Stimulated activated CD4-positive, alpha-beta T cell treated with anti-CD3 and anti-CD28 coated beads, Interleukin-2, amount 100 ng/mL, for 24 hours (primary cell): ENCODE measurements at places on chromosomes 1 and 21.

DNA sequence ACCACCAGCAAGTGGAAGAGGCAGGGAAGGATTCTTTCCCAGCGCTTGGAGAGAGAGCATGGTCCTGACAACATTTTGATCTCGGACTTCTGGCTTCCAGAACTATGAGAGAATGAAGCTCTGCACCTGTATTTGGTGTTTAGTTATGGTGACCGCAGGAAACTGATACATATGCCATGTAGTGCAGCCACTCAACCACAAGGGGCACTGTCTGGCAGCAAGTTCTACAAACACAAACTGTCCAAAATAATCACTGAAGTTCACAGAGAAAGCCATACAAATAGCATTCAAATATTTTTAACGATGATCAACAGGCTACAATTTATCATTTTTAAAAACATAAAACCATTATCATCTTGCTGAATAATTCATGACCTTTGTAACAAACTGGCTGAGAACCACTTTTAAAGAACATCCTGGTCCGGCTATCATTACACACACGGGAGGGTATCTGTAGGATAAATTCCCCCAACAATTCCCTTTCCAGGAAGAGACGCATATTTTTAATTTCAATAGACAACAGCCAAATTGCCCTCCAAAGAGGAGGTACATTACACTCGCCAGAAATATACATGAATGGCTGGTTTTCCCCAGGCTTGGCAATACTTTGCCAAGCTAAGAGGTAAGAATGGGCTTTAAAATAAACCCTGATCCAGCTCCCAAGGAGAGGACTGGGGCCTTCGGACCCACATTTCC is 9.2 kb upstream of the CBR3 start:
- peak; percentile 64 for DNase-seq

- DNase-seq: no peak
Measured at GRCh38 chr1:205396967-205397616, 24.8 kb downstream of the LEMD1 start.

DNA sequence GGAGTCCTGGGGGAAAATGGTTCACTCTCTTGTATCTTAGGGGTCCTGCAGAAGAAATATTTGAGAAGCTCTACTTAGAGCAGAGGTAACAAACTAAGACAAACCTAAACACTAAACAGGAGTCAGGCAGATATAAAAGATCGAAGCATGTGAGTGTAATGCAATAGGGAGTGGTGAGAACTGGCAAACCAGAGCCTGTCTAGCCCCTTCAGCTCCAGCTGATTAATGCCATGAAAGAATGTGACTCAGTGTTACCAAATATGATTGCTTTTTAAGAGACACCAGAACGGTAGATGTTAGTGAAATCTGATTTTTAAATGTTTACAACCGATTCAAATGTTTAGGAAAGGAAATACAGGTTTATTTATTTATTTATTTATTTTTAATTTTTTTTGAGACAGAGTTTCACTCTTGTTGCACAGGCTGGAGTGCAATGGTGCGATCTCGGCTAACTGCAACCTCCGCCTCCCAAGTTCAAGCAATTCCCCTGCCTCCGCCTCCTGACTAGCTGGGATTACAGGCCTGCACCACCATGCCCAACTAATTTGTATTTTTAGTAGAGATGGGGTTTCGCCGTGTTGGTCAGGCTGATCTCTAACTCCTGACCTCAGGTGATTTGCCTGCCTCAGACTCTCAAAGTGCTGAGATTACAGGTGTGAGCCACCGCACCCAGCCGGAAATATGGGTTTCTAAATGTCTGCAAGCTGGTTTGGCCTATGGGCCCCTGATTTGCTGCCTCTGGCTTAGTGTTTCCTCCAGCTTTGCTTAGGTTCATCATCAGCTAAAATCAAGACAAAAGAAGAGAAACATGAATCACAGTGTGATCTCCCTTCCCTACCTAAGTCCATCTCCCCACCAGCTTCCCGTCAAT is 12.2 kb downstream of the TXNIP start:
- no peak for DNase-seq

DNA sequence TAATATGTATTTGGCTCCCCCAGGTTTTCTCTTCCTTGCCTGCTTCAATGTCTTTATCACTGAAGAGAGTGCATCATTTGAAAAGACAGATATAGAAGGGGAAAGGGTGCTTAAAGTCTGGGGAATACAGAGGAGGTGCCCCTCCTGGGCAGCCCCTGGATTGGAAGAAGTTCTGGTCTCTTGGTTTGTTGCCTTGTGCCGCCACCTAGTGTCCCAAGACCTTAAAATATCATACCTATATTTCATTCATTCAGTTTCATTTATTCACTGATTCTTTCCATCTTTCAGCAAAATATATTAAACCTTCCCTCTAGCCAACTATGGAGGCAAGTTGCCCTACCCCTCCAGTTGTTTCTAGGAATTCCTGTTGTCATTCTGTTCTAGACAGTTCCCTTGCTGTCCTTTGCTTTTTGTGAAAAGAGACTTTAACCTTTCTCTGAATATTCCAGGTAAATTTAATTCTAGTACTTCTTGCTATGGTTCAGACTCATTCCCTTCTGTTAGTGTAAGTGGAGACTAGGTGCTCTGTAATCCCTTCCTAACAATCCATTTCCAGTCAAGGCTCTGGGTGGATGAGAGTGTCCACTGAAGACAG is 56.1 kb downstream of the MEF2D start:
- DNase-seq: peak; percentile 53

DNA sequence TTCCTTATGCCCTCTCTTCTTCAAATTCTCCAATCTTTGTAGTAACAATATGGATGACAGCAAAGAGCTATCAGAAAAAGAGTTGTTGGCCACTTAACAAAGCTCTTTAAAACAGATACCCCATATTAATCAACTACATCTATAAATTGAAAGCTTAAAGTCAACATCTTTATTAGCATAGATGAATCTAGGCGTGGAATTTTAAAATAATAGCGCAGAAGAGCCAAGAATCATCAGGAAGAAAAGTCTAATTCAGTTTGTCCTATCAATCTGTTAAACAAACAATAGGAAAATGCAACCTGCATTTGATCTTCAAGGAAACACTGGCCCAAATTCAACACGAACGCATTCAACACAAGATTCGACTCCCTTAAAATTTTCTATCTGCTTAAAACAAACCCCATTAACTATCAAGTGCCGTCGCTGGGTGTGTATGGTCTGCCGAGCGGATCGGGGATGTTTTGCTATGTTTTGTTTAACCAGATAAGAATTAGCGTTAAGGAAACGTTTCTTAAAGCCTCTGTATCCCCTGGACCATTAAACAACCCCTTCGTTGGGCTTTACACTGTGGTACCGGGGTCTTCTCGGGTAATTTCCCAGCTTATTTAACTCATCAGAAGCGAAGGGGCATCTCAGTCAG is 1.0 kb downstream of the LYST start:
- no peak for DNase-seq

GRCh38 chr1:244154872-244155531 is 103.9 kb downstream of the ZBTB18 start:
- no peak for DNase-seq

DNA sequence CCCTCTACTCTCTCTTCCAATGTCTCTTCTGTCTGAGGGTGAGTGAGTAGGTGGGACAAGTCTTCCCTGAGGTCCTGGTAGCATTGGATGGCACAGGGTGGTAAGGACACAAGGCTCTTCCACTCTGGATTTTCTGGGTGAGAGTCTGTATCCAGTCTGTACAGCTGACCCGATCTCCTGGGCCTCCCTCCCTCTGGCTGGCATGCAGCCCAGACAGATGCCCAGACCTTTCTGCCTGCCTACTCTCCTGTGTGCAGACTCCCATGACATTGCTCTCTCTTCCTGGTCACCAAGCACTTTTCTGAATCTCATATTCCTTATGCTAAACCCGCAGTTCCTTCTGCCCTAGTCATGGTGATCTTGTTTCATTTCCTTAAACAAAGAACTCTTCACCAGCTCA is 100.3 kb downstream of the GRIK3 start:
- no peak for DNase-seq

GRCh38 chr1:110134050-110134595 is 16.2 kb upstream of the SLC6A17 start:
- DNase-seq: no peak

GRCh38 chr1:228059634-228060457 is 22.7 kb upstream of the ARF1 start:
- DNase-seq: peak; percentile 75

DNA sequence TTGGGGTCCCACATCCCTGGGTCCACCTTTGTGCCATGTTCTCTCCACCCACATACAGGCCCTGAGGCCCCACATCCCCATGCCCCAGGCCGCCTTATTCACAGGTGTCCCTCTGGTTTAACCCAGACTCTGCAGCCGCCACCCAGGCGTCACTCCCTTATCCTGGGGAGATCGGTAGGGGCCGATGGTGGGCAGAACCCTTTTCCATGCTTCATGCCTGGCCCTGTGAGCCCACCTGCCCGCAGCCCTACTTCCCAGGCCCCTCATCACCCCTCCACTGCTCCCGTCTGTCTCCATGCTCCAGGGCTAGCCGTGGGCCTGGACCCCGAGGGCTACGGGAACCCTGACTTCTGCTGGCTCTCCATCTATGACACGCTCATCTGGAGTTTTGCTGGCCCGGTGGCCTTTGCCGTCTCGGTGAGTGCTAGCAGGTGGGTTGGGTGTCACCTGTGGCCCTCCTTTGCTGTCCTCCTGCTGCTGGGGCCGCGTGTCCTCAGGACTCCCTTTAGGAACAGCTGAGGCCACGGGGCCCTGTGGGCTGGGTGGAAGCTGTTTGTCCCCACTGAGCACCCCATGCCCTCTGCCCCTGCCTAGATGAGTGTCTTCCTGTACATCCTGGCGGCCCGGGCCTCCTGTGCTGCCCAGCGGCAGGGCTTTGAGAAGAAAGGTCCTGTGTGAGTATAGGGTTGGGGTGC is 12.2 kb downstream of the PSRC1 start:
- no peak for DNase-seq

DNA sequence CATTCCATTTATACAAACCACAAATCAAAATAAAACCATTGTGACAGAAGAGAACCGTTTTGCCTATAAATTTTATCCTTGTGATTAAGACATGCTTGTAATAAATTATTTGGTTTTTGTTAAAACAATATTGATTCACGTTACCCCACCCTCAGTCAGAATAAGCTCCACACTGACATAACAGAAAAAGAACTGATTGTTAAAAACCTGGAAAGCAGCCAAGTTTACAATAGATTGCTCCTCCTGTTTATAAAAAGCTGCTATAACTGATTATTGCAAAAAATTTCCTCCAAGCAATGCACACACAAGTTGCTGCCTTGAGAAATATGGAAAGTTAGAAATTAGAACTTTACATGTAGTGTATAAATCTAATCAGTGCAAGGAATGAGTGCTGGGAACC is 263.5 kb downstream of the SETD4 start:
- DNase-seq: no peak

DNA sequence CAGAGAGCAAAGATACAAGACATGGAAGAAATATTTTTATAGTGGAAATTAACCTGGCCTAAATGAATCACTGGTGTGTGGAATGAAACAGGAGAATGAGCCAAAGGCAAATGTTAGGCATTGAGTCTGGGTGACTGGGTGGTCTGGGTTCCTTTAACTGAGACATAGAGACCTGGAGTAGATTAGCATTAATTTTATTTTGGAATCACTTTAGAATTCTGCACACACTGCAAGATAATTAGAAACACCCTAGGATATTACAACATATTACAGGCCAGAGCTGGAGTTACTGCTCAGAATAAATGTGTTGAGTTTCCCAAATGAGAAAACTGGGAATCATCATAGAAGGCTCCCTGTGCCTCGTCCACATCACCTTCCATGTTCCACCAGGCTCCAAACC is 85.5 kb downstream of the PLPPR5 start:
- no peak for DNase-seq

DNA sequence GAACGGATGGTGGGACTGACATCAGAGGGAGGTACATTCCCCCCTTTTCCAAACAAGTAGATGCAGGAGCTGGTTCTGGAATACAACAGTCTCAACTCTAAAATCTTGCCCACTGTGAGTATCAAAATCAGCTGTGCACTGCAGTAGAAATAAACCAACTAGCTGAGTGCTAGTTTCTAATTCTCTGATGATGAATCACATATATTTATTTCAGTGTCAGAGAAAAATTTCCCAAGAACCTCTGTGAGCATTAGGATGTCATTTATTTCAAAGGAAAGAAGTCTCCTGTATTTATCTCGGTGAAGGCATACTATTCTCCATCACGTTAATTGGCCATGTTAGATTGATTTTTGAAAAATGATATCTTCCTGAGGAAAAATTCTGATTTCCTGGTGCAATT is 67.1 kb downstream of the LHX9 start:
- no peak for DNase-seq

DNA sequence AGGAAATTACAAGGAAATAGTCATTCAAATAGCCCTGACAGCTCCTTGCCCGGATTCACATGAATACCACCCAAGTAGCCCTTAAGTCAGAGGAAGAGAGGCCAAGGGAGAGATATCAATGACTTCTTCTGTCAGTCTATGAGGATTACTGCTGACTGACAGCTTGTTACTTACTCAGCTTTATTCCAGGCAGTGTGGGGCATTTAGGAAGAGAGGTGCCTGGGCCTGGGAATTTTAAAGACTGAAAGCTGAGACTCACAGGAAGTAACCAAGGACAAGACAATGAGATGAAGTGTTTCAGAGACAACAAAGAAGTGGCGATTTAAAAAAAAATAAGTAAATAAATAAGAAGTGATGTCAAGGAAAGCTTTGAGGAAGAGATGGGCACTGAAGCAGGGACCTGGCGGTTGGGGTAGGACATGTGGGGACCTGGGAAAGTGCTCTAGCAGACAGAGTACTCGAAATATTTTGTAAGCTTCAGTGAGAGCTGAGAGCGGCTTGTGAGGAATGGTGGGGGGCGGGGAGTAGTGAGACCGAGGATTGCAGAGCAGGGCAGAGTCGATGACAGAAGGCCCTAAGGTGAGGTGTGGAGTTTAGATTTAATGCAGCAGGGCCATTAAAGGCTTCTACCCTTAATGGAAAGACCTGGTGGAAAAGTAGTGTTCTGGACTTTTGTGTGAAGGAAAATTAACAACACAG is 58.9 kb downstream of the ST3GAL3 start:
- no peak for DNase-seq

GRCh38 chr21:42833439-42833815 is 45.9 kb downstream of the WDR4 start:
- peak; percentile 62 for DNase-seq

DNA sequence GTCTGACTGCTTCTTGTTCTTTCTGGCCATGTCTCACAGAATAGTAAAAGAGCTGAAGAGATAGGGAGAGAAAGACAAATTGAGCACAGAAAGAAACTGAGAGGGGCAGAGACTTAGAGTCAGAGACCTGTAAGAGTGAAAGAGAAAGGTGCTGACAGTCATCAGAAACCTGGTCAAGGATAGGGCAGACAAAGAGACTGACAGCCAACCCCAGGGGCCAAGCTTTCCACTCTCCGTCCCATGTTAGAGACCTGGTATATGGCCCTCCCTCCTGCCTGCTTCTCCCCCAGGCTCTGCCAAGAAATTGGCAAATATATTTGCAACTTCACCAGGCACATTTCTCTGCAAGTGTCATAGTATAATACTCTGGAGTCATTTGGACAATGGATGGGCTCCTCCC is 64.6 kb downstream of the RHBG start:
- no peak for DNase-seq

DNA sequence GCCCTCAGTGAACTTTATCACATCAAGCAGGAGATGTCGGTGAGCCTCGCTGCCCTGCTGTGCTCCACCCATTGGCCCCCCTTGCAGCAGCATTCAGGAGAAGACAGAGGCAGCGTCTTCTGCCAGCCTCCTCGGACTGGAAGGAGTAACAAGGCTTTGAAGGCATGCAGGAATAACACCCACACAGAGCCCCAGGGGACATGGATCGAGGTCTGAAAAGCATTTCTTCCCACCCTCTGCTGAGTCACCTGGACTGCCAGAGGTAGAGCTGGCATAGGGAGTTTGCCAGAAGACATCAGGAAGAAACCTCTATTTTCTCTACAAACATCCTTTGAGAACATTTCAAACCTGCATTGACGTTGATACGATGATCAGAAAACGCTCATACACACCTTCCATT is 42.9 kb downstream of the COL18A1 start:
- no peak for DNase-seq
